ENCODE measurements at places on chromosomes 3 and 15.

GRCh38 chr15:33370623-33371020, 59.9 kb downstream of the RYR3 start:
- no peak for DNase-seq

DNA sequence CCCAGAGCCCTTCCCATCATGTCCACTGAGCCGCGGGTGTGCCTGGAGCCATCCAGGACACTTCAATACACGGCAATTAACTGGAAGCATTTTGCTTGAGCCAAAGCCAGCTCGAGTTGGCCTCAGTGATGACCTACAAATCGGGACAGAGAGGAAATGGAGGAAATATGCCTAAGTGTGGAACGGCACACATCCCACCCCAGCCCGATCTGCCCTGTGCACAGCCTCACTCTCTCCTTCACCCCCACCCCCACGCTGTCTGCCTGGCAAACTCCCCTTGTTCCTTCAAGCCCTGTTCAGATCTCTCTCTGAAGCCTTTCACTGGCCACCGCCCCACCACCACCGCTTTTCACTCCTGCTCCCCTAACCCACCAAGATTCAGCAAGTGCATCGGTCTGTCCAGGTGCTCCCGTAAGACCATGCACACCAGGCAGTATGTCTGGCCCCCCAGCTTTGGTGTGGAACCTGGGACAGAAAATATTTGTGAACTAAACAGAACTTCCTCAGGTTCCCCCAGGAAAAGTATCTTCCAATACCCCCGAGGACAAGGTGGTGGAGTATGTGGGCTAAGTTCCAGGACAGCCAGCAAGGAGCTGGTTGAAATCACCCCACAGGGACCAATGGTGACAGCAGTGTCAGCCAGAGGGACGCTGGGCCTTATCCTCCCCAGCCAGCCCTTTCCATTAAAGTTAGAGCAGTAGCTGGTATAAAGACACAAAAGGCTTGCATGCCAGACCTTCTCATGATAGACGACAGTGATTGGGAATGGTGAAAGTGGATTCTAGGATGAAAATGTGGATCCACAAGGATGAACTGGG, 83.7 kb downstream of the VGLL4 start:
- DNase-seq: no peak

DNA sequence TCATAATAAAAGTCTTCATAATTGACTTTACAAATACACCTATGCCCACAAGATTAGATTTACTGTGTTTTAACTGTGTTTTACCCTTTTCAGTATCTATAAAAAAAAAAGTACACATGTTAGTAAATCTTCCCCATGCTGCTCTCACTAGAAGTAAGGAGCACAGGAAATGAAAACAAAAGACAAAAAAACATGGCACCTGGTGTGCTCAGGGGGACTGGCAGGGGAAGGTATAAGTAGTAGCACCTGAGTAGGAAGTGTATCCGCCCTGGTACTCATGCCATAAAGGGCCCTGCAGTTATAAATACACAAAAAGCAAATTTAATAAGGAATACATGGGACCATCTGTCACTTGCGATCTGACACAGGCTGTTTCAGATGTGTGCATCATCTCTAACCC, 8.9 kb upstream of the ALDH1A2 start:
- no peak for DNase-seq

DNA sequence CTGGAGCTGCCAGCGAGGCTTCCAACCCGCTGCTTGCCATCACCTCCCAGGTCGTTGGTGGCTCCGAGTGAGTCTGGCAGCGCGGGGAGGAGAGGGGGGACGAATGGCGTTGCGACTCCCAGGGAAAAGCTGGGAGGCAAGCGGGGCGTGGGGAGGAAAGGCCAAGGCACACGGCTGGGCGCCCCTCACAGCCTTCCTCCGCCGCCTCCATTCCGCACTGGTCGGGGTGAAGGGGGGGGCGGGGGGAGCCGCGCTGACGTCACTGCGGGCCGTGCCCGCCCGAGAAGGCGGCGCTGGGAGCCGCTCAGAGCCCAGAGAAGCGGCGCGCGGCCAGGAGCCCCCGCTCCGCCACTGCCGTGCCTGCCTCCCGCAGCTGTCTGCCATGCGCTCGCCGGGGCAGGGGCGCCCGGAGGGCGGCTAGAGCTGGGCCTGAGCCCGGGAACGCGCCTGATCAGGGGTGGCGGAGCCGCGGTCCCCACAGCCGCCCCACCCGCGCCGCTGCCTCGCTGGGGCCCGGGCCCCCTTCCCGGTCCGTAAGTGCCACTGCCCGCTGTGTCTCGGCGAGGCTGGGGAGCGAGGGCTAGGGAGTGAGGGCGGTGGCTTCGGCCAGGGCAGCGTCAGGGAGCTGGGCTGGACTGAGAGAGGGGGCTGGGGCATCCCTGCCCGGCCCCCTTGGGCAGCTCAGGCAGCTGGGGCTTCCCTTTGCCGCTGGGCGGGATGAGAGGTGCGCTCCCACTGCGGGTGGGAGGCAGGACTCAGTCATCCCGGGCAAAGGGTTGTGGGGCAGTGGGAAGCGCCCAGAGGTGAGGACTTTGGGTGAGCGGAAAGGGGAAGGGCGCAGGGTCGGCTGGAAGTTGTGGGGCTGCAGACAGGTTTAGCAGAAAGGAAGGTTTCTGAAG, 27.8 kb upstream of the POLG start:
- no peak for DNase-seq

- no peak for DNase-seq
Measured at GRCh38 chr3:67619991-67620390, 34.4 kb downstream of the SUCLG2 start.

DNA sequence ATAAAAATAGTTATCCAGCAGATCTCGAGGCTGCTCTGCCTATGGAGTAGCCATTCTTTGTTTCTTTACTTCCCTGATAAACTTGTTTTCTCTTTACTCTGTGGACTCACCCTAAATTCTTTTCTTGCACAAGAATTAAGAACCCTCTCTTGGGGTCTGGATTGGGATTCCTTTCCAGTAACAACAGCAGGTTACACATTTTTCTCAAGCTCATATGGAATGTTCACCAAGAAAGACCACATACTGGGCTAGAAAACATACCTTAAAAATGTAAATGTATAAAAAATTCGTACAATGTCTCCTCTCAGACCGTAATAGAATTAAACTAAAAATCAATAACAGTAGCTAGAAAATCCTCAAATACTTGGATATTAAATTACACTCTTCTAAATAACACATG, 299.2 kb downstream of the CNTN3 start:
- no peak for DNase-seq

DNA sequence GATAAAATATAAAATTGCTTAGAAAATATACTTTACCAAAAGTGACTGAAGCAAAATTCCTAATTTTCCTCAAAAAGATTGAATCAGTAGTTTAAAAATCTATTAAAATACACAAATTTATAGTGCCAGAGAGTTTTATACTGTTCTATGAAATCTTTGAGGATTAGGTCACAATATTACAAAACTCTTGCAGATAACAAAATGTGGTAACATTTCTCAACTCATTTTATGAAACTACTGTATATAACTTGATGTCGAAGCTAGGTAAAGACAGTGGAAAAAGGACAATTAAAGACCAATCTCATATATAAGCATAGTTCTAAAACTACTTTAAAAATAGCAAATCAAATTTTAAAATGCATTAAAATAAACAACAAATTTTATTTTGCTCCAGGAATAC, 15.9 kb downstream of the VEPH1 start:
- DNase-seq: no peak

Measured in stimulated activated CD4-positive, alpha-beta T cell treated with anti-CD3 and anti-CD28 coated beads, TNF-alpha, amount 100 ng/mL, for 4 hours (primary cell).